ENCODE measurements at places on chromosomes 7 and 10.

- no peak for DNase-seq
Observed at GRCh38 chr10:117366741-117367140, 8.5 kb downstream of the PDZD8 start.

- no peak for DNase-seq
Observed at GRCh38 chr7:130207642-130208041, at the start of gene SSMEM1. Gene SSMEM1 (plus strand): TSS chr7:130207860. CDS start chr7:130207911, 51 bp downstream.

DNA sequence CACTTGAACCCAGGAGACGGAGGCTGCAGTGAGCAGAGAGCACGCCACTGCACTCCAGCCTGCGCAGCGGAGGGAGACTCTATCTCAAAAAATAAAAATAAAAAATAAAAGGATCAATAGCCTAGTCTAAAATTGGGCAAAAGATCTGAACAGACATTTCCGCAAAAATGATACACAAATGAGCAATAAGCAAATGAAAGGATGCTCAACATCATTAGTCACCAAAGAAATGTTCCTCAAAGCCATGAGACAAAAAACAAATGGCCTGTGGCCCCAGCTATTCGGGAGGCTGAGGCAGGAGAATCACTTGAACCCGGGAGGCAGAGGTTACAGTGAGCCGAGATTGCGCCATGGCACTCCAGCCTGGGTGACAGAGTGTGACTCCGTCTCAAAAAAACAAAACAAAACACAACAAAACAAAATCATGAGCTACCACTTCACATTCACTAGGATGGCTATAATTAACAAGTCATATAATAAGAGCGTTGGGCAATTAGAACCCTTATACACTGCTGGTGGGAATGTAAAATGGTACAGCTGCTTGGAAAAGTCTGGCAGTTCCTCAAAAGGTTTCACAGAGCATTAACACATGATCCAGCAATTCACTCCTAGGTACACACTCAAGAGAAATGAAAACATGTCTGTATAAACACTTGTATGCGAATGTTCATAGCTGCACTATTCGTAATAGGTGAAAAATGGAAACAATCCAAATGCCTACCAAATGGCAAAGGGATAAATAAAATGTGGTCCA is 3.1 kb downstream of the DAGLB start:
- DNase-seq: no peak

DNA sequence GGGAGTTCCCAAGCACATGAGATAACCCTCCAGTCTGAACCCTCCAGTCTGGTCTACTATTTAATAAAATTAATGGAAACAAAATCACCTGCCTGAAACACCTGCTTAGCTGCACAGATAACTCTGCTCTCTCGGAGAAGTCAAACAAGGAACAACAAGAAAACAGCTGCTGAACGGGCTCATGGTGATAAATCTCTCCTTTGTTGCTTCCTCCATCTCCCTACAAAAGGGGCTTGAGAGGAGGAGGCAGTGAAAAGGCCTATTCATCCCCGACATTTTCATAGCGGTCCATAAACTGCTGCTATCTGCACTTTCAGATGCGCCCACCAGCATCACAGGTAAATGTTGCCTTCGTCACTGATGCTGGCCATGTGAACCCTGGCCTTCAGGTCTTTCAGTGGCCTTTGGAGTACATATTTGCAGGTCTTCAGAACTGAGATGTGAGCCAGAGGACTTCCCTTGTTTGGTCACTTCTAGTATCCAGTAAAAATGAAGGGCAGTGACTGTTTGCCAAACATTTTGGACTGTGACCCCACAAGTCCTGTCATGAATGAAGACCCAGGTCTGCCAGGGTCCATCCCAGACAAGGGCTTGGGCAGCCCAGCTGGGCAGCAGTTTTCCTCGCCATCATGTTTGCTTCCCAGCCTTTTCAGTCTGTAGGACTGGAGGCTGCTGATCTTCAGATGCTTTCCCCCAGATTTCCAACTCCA is 15.9 kb downstream of the FKBP6 start:
- no peak for DNase-seq

DNA sequence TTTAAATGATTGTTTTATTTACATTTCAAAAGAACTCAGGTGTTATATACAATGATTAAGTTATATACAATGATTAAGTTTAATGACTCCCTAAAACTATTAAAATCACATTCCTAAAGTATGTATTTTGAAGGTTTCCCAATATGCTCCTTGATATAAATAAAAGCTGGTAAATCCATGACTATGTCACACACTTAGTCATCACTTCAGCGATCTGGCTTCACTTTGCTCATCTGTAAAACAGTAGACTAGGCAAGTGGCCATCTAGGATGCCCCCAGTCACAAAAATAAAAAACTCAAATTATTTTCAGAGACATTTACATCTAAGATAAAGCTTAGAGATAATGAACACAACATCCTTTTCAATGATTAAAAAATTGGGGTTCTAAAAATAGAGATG is 10.8 kb downstream of the ICA1 start:
- DNase-seq: no peak

- no peak for DNase-seq
Observed at GRCh38 chr10:5992398-5992797, 15.1 kb upstream of the IL15RA start.

GRCh38 chr10:71645185-71645584 is 74.4 kb downstream of the C10orf105 start:
- no peak for DNase-seq

DNA sequence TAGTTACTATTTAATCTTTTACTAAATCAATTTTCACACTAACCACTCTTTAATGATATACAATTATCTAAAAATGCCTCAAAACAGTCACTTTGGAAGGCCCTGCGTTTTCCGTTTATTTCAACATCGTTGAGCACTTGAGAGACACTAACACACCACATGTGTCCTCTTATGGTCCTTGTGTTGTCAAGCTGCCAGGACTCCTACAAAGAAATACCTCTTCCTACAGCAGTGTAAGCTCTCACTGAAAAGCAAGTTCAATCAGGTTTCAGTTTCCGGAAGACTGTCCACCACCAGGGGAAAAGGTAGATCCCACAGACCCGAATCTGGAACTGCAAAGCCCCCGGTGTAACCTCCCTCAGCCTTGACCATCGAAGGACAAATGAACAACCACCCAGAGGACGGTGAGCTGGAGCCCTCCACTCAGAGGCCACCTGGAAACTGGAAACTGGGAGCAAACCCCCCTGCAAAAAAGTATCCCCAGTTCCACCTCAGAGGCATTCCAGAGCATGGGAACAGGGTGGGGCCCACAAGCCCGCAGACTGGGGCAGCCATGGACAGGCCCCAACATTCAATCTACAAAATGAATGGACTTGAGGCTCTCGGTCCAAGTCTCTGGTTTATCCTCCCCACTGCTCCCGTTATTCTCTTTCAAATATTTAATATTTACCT is 37.6 kb downstream of the KCNH2 start:
- no peak for DNase-seq

DNA sequence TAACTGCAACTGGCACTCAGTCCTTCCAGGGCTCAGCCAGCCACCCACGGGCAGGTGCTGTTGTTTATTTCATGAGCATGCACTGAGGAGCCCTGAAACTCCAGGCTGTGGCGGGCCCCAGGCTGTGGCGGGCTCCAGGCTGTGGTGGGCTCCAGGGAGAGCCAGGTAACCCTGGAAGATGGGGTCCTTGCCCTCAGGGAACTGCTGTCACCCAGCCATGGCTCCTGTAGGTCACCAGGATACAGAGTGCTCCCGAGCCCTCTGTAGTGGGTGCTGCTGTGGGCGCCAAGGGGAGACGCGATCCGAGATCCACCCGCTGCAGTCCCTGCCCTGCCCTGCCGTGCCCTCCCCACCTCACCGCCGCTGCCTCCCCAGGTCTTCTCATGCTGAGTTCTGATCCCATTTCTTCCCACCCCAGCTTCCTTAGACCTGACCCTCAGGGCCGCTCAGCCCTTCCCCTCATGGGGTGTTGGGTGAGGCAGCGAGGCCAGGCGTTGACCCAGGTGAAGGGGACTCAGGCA is 29.6 kb downstream of the LRRC27 start:
- no peak for DNase-seq

DNA sequence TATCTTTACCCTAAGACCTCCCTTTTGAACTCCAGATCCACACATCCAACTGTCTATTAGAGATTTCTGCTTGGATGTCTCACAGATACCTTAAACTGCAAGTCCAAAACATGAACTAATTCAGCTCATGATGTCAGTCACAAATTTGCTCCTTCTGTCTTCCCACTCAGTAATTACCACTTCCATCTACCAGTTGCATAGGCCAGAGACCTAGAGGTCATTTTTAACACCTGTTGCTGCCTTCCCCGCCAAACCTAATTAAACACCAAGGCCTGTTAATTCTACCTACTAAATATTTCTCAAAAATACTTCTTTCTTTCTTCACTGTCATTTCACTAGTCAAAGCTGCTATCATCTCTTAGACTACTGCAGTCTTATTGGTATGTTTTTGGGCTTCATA is 8.2 kb downstream of the SLK start:
- DNase-seq: no peak

DNA sequence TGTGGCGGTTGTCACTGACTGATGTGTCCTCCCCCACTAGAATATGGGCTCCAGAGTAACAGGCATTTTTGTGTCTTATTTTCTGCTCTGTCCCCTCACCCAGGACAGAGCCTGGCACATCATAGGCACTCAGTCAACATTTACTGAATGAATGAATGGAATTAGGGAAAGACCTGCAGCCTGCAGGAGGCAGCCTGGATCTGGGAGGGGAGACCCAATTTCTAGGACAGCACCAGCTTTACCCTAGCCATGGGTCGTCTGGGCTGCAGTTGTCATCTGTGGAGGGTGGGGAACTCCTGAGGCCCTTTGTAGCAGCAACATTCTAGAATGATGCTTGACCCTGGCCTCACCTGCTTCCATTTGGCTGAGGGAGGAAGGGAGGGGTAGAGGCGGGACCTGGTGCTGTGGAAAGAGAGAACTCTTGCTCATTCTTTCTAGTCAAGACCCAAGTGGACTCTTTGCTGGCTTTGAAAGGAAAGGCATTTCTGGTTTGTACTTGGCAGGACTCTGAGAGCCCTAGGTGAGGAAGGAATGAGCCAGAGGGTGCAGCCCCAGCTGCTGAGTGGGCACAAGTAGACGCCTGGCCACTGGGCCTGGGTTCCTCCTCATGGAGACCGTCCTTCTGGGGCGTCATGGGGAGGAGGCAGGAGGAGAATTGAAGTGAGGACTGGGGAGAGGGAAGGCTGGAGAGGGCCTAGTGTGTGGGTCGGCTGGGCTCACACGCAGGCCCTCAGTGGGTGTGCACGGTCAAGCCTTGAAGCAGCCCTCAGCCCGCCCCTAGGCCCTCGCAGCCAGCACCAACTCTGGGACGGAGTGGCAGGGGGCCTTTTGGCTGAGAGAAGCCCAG is 8.9 kb downstream of the FGF8 start:
- DNase-seq: no peak

DNA sequence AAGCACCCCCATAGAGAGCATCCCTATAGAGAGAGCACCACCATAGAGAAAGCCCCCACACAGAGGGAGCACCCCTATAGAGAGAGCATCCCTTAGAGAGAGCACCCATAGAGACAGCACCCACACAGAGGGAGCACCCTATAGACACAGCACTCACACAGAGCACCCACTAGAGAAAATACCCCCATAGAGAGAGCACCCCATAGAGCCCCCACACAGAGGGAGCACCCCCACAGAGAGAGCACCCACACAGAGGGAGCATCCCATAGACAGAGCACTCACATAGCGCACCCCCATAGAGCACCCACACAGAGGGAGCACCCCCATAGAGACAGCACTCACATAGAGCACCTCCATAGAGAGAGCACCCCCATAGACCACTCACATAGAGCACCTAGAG is 48.6 kb downstream of the INSIG1 start:
- no peak for DNase-seq

DNA sequence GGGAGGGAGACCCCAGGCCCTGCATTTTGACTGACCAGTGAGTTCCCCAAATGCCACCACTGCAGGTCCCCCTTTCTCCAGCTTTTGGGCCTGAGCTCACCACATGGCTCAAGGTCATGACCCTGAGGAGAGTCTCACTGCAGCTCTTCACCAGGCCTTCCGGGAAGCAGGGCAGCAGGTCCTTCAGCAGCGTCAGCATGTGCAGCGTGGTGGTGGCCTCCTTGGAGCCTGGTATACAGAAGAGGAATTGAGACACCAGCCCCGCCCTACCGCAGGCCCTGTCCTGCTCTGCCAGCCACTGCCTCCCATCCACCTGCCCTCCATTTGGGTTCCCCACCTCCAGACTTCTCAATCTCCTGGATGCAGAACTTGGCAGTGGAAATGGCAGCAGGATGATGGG is 13.0 kb downstream of the RRP12 start:
- DNase-seq: peak; percentile 41

DNA sequence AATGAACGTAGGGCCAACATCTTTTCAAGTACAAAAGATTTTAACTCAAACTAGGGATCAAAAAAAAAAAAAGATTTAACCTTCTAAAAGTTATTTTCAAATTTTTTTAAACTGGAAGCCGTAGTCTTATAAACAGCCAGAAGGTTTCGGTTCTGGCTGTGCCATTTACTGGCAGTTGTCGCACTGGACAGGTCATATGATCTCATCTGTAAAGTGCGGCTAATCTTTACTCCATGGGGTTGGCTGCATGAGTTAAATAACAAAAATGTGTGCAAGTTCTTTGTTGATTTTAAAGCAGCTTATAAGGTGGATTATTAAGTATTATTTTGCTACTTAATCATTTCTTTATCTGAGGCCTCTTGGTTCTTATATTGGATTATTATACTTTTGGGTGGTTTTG is 36.6 kb downstream of the TRUB1 start:
- no peak for DNase-seq

- DNase-seq: no peak
Observed at GRCh38 chr7:42812779-42813178, 99.1 kb downstream of the C7orf25 start.

DNA sequence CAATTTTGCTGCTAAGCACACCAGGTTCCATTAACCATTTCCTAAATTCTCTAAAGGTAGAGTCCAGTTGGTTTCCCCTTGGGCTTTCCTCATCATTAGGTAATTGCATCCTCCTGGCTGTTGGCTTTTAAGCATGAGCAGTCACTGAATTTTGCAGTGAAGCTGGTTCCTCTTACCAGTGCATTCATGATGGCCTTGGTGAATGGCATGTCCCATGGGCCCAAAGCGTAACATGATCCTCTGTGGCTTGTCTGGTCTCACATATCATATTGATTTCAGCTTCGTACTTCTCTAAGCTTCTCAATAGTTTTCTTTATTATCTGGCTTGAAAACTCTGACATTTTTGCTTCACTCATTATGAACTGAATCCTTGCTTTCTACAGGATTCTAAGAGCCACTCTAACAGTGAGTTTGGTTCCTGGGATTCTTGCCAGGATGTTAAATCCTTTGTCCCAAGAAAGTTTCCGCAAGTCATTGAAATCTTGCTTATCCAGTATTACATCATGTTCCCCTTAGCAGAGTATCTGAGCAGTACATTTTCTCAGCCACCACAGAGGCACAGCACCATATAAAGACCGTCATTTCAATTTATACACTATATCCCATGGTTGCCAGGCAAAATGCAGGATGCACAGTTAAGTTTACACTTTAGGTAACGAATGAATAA is 134.2 kb downstream of the PTN start:
- DNase-seq: no peak

DNA sequence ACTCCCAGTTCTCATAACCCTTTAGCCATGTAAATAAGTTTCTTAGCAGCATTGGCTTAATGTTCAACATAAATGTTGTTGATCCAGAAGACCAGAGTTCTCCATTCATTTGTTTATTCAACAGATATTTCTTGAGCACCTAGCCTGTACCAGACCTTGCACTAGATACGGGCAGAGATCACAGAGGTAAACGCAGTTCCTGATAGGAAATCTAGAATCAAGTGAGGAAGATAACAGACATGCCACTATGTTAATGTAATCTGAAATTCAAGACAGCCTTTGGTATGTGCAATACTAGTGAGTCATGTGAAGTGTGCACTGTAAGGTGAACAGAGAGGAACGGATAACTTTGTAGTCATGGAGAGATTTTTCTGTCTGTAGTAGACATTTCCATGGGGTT is 3.0 kb downstream of the BUB3 start:
- DNase-seq: no peak
